ENCODE measurements at places on chromosomes 7 and 10.

DNA sequence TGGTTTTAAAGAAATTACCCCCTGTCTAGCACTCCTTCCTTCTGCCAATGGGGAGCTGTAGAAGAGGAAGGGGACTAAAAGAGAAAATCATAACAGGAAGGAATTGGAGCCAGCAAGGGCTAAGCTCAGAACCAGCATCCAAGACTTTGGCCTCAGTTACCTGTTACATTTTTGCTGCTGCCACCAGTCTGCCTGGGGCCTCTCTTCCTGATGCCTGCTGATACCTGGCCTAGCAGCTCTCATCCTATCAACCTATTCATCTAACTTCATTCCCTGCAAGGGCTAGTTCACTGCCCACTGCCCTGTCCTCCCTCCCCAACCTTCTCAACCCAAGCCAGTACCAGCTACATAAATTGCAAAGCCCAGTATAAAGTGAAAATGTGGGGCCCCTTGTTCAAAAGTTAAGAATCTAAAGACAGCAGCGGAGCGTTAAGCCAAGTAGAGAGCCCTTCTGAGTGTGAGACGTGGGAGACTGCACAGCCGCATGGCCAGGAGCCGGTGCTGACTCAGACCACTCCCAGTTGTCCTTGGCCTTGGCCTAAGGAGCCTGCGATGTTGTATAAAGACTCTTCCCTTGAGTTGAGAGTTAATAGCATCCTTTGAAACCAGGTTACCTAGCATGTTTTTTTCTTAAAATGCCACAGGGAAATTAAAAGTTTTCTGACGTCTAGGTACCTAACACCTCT, 13.2 kb upstream of the AOC1 start:
- DNase-seq = no peak

- no peak for DNase-seq
Measured at GRCh38 chr7:38375453-38375852, 102.0 kb upstream of the TARP start.

GRCh38 chr10:124320778-124321432, 97.8 kb downstream of the OAT start:
- no peak for DNase-seq

- DNase-seq = no peak
Measured at GRCh38 chr7:22676385-22676784, 50.6 kb upstream of the IL6 start.

DNA sequence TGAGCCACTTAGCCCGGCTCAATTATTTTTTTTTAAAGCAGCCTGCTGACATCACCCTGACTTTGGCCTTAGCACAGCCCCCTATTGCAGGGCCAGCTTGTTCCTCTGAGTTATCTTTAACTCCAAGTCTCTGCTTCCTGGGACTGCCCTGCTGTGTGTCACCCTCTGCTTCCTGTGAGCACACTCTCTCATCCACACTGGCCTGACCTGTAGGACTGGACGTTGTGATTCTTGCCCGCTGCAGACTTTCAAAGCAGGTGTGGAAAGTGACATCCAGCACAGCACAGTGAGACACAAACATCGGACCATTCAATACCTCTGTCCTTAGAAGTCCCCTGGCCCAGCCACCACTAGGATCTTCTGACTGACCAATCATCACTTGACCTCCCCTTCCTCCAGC, 26.4 kb upstream of the HSPA12A start:
- no peak for DNase-seq

DNA sequence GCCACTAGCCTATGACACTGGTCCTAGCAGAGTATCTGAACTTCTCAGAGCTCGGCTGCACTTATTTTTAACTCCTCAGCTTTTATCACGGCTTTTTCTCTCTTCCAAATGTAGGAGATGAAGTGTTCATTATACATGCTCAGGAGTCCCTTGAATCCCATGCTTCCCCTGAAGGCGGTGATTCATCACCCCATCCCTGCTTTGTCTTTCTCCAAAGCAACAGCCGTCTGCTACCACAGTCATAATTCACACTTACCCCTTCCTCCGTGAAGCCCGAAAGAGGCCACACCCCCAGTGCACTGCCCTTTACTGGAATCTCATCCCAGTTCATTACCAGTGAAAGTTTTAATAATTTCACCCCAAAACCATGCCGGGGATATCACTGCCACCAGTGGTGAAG, 301.5 kb upstream of the SHH start:
- DNase-seq = no peak

- no peak for DNase-seq
Measured at GRCh38 chr7:141992156-141992555, 3.5 kb upstream of the MGAM start.

DNA sequence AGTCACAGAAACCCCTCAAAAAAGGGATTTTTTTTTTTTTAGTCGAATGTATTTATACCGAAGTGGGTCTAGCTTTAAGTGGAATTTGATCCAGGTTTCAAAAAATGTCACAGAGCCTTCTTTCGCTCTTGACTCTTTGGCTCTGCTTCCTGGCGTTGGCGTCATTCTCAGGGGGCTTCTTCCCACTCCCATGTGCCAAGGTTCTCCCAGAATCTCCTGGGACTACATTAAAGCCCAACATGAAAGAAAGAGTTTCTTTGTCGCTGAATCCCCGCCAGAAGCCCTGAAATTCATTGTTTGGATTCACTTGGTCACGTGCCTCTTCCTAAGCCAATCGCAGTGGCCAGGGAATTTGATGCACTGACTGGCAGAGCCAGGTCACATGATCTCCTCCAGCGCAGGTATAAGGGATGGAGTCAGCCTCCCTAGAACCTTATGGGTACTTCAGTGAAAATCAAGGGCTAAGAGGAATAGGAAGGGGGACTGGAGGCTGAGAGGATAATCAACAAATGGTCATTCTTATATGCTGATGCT, 101.2 kb downstream of the RPS24 start:
- no peak for DNase-seq

- DNase-seq = no peak
Measured at GRCh38 chr7:74254858-74255379, 720 bp upstream of the RFC2 start.

GRCh38 chr7:68364886-68365625, 1233.2 kb upstream of the AUTS2 start:
- DNase-seq = no peak

- DNase-seq = no peak
Measured at GRCh38 chr10:3106928-3107425, 39.6 kb downstream of the PFKP start.

DNA sequence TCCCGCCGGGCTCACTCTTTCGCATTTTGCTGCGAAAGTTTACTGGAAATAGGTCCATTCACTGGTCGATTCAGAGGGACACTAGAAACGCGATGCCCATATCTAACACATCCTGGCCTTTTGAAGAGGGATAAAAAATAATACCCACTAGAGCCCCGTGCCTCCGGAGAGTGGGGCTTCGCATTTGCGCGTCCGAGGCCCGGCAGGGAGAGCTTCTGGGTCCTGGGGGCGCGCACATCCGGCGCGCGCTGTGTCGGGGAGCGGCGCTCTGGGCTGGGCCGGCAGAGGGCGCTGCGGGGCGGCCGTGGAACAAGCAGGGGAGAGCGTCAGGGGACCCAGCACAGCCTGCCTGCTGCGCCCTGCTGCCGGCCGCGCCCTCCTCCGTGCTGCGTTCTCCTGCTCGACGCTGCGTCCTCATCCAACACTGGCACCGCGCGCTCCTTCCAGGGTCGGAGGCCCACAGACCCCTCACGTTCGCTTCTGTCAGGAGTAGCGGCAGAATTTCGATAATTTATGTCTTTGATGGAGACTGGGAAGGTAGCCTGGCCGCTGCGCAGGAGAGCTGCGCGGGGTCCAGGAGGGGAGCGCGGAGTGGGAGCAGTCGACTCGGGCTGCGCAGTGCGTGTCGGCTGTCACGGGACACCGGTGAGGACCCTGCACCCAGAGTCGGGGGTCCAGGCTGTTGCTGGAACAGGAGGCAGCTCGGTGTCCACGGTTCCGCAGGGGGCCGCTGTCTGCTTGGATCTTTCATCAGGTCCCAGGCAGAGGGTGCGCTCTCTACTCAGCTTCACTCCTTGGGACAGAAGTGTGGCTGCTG, 41.5 kb upstream of the ZNF32 start:
- DNase-seq = peak; percentile 55

GRCh38 chr10:15254808-15255648, 86.5 kb upstream of the NMT2 start:
- DNase-seq = peak; percentile 43

DNA sequence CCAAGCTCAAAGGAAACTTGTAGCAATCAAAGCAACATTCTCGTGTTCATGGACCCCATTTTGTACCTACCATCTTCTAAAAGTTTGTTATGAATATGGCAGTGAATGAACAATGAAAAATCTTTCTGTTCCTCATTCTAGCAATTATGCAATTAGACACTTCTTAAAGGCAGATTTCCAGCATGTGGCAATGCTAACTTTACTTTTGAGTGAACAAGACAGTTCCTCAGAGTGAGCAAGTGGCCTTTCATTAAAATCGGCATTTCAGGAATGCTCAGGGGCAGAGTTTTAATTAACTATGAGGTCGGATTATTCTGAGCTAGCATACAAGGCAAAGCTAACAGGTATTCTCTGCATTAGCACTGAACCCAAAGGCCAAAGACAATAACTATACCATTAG, 48.4 kb upstream of the NFE2L3 start:
- no peak for DNase-seq

GRCh38 chr7:116447966-116448839, 51.3 kb upstream of the CAV2 start:
- DNase-seq = no peak

DNA sequence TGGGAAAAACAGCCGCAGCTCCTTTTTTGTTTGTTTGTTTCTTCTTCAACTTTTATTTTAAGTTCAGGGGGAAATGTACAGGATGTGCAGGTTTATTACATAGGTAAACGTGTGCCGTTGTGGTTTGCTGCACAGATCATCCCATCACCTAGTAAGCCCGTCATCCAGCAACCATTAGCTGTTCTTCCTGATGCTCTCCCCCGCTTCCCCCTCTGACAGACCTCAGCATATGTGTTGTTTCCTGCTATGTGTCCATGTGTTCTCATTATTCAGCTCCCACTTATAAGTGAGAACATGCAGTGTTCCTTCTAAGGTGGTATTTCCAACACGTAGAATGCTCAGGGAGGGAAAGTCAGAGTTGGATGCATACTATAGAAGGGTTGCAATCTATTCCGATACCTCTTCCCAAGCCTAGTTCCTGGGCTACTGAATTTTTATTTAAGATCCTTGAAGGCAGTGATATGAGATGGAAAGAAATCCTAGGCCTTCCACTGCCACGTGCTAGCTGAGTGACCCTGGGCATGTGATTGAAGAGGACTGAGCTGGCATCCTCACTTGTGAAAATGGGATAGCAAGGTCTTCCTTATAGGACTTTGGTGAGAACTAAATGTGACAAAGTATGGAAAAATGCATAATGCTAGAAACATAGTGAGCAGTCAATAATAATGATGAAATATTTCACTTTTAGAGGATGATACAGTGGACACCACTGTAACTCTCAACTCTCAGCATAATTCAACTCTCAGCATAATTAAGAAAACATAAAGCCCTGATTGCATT, 278.5 kb downstream of the REEP3 start:
- no peak for DNase-seq

- DNase-seq = peak; percentile 1
Measured at GRCh38 chr10:43304687-43305333, 37.9 kb upstream of the RASGEF1A start.

GRCh38 chr10:80472234-80473095, 18.4 kb downstream of the TSPAN14 start:
- no peak for DNase-seq

DNA sequence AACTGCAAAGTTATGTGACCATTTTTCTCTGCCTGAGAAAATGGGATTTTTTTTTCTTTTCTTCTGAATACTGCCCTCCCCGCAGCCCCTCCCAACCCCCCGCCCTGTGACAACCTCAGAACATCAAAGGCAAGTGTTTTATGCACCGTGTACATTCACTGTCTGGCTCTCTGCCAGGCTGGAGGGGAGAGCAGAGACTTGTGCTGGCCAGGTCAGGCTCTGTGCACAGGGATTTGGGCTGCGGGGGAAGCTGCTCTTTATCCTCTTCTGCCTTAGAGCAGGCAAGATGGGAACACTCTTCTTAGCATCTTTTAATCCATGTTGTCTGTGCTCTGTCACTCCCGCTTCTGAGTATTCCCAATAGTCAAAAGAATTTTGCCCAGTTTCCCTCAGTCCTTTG, 195.1 kb downstream of the CCSER2 start:
- no peak for DNase-seq

- no peak for DNase-seq
Measured at GRCh38 chr10:25104441-25104840, 70.4 kb upstream of the GPR158 start.

DNA sequence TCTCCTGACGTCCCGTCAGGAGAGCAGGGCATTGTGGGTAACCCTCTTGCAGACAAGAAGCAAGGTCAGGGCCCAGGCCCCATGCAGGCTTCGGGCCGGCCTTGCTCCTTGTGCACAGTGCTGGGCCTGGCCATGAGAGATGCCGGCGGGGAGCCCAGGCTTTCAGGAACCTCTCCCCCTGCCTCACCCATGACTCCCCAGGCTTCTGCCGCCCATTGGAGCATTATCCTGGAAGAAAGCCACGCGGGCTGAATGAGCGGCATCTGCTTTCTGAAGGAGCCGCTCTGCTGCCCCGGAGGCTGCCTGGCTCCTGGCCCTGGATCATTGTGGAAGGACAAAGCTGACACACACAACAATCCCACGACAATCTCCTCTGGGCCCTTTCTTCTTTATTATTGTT, 233.5 kb downstream of the TCF7L2 start:
- no peak for DNase-seq

DNA sequence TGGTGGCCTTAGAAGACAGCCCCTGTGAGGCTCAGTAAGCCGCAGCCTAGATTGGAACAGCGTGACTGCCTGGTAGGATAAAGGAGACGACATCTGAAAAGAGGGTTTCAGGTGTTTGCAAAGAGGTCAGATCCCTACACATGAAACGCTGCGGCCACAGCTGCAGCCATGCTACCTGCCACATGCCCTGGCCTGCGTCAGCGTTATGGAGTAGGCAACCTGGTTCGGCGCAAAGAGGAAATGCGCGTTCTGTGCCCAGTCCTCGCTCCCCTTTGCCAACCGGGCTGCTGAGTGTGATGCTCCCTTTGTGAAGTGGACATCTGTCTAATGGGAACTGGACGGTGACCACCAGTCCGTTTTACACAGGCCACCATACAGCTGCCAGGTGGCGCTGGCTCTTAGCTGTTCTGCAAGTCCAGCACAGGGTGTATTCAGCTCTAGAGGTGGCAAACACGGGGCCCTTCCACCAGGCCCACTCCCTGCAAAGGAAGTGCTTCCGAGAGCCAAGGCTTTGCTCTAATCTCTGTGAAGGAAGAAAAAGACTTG, 160.3 kb downstream of the CELF2 start:
- no peak for DNase-seq

GRCh38 chr10:99233000-99233688, 2.5 kb downstream of the HPSE2 start:
- no peak for DNase-seq

All from DMS153 (cell line).